ENCODE measurements at places on chromosomes 4 and X.
A peak's percentile ranks its signal among the peaks of the same experiment; 100 is the strongest.

- no peak for DNase-seq
Observed at GRCh38 chr4:157961229-157961990, 211.4 kb downstream of the GASK1B start.

DNA sequence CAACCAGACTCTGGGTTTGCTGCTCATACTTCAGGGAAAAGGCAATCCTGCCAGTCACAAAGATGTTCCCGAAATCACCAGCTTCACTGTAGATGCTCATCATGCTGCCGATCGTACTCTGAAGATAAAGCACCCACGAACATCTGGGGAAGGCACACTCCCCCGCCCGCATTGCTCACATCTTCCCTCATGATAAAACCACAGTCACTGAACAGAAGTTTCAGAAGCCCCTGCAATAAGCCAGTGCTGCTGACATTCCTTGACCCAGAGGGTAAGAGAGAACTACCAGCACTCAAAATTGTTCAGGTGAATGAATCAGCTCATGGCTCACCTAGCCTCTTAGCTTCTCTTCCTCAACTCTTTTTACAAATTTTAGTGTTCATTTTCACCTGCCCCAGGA, 43.1 kb downstream of the SRPX2 start:
- DNase-seq = no peak

DNA sequence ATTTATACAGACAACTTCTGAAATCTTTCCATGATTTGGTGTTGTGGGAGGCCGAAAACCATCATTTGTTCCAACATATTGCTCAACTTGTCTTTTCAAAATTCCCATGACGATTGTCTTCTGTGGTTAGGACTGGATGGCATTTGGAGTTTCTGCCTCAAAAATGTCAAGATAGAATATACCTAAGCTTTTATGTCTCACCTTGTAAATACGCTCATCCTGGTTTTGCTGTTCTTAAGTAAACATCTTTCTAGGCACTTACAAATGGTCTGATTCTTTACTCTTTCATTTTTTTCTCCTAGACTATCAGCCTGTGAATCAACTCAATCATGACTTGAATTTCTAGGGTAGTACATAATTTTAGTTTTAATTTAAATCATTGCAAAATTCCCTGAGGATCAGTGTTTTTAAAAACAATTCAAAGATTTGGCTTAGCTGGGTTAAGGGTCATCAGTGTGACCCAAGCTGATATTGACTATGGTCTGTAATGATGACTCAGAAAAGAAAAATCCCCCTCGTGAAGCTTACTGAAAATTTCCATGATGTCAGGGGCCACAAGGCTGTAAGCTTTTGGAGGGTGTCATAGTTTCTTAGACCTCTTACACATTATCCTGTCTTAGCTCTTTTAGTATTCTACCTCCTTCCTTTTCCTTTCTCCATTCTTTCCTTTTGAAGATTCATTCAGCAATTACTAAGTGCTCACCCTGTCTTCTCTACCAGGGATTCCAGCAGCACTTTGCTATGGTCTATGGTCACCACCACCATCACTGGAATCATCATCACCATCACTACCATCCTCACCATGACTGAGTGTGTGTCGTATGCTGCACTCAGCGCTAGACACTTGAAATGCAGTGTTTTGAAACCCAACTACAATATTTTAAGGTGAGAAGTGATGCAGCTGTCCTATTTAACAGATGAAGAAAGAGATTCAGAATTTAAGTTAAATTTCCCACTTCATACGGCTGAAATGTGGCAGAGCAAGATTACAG, 124.4 kb downstream of the CPE start:
- peak; percentile 2 for DNase-seq

GRCh38 chr4:5142726-5143125, 91.4 kb downstream of the STK32B start:
- no peak for DNase-seq

DNA sequence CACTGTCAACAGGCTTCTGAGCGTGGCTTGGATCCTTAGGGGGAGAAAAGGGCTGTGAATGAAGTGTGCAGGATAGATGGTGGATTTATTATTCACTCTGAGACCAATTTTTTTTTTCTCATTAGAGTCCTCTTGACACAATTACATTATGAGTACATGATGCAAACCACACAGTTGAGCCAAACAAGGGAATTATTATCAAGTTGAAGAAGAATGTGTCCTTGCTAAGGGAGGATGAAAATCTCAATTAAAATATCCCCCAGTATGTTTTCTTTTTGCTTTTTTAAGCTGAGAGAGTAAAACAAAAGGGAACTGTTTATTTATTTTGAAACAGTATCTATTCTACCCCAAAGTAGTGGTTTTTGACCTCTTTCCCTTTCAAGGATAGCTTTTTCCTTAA, 40.4 kb downstream of the RPS3A start:
- no peak for DNase-seq

- no peak for DNase-seq
Observed at GRCh38 chr4:61294936-61295335, 94.8 kb downstream of the ADGRL3 start.

DNA sequence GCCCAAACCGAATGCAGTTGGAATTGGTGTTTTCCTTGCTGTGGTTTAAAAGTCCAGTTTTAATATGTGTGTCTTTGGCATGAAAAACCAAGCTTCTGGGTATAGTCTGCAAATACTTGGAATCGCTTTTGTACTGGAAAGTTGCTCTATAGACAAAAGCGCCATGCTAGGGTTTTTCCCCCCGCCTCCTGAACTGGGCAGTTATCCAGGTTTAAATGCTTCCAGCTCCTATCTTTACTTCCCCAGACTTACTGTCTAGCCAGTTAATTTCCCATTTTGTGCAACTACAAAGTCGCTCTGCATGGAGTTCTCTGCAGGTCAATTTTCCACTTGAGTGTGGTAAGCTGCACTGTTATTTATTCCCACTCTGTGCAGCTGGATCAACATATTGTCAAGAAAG, 2.7 kb downstream of the RASL11B start:
- DNase-seq = no peak

DNA sequence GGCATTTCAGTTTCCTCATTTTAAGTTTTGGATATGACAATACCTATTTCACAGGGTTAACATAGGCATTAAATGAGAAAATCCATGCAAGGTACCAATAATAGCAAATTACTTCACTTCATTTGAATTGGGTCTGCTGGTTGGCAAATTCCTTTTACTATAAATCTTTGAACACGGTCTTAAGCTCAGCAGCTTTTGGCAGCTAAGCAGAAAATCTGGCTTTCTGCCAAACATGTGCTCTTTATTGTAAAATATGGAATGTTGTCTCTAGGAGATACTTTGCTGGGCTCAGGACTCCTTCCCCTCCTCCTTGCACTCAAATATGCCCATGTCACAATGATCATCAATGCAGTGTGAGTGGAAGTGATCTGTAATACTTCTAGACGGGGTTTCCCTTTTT, 16.8 kb upstream of the DMP1 start:
- no peak for DNase-seq

DNA sequence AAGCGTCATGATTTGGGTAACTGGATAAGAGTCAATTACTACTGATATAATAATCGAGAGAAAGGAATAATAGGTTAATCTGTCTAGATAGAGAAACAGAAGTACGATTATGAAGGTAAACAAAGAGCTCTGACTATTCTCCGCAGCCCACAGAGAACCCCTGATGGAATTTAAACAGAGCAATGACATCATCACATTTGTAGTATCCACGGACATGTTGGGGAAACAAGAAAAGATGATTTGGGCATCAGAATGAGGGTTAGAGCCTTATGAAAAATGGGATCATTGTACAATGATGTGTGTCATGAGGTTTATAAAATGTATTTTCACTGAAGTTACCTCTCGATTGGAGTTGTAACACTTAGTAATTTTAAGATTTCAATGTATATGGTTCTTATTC, 129.9 kb downstream of the DTHD1 start:
- no peak for DNase-seq

DNA sequence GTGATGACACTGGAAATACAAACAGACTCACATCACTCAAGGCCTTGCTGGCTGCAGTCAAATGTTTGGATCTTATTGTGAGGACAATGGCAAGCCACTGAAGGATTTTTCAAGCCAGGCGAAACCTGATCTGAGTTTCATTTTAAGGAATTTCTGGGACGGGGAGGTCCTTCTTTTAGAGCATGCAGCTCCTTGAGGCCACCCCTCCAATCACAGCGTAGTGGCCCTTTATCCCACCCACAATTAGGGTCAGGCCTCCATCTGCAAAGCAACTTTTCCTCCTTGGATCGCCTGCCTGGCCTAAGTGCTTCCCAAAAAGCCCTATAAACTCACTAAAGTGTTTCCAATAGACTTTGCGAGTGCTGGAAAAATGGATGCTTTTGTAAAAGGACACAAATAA, 115.5 kb downstream of the EFHC2 start:
- DNase-seq = no peak

- DNase-seq = no peak
Observed at GRCh38 chrX:96449191-96449590, 235.5 kb upstream of the DIAPH2 start.

DNA sequence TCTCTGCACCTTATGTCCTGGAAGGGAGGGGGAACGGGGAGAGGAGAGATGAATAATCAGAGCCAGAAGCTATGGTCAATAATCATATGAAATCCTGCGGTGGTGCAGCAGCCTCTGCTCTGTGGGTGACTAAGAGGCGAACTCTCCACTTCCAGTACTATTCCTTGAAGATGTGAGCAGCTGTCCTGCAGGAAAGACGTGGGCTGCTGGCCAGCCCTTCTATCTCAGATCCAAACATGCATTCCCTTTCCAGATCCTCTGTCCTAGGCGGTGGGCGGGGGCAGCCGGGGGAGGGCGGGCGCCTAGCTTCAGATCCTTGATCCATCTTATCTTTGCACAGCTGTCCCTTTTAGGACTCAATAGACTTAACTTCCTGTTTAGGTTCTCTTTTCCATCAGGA, 34.5 kb downstream of the SPINK2 start:
- no peak for DNase-seq

DNA sequence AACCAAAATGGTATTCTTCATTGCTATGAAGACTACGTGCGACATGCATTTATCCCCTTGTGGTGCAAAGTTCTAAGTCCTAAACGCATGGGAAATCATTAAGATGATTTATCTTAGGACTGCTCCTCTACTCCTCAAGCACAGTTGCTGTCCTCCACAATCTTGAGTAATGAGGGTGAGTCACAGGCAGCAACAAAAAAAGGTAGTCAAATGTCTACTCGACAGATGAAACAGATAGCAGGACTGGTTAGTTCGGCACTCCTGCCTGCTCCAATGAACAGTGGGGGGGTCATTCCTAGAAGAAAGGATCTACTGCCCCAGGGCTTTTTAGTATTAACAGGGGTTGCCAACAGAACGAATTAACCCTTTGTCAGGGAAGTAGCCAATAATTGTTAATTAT, 233.7 kb upstream of the FGF13 start:
- no peak for DNase-seq

DNA sequence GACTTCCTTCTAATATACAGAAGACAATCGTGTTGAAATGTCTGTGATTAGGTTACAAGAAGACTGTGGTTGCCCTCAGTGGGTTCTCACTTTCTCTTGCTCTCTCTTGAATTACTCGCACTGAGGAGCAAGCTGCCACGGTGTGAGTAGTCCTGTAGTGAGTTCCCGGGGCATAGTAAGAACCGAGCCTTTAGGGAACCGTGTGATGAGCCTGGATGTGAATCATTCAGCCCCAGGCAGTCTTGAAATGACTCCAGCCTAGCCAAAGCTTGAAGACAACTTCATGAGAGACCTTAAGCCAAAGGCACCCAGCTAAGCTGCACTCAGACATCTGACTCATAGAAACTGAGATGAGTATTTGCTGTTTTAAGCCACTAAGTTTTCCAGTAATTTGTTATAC, 292.7 kb downstream of the SPOCK3 start:
- peak; percentile 56 for DNase-seq

DNA sequence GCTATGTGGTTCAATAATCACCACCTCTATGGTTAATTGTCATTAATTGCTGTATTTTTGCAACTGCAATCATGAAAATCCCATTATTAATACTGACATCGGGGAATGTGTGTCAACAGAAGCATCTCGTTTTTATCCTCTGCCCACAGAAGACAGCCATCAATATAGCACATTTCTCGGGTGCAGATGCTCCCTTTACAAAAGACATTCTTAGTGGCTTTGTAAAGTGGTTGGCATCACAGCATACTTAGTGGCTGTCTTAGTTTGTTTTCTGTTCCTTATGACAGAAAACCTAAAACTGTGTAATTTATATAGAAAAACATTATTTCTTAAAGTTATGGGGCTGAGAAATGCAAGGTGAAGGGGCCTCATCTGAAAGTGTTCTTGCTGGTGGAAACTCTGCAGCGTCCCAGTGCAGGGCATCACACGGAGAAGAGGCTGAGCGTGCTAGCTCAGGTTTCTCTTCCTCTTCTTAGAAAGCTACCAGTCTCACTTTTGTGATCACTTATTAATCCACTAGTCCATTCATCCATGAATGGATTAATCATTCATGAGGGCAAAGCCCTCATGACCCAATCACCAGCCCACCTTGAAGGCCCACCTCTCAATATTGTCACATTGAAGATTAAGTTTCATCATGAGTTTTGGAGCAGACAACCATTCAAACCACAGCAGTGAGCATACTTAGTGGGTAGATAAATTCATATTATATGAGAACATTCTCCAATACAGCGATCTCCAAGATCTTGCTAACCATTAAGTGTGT, 1067.7 kb upstream of the PABPC4L start:
- no peak for DNase-seq

GRCh38 chr4:183638436-183638835, 20.5 kb downstream of the RWDD4 start:
- DNase-seq = no peak

Data from activated CD4-positive, alpha-beta T cell treated with anti-CD3 and anti-CD28 coated beads, Interleukin-2, amount 50 U/mL, for 16 hours (primary cell).